ENCODE measurements at places on chromosomes 5 and 9.

DNA sequence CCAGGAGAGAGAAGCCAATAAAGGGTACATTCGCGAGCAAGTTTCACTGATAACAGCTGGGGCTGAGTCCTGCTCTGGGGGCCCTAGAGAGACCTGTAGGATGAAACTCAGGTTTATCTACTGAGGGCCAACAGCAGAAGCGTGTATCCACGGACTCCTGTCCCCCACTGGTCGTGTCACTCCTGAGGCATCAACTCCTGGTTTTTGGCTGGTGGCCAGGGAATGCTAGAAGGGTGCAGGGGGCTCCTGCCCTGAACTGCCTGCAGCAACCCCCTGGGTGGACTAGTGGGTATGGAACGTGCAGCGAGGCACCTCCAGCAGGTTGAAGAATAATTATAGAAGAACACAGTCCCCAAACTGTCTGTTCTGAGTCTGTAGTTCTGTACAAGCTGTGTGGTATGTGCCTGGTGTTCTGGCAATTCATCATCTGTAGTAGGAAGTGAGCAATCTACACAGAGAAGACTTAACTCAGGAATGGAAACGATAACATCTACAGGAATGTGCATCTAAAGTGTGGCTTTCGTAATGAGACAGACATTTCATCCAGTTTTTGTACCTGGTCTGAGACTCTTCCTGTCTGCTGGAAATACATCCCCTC is 64.5 kb upstream of the GNA14 start:
- no peak for DNase-seq

DNA sequence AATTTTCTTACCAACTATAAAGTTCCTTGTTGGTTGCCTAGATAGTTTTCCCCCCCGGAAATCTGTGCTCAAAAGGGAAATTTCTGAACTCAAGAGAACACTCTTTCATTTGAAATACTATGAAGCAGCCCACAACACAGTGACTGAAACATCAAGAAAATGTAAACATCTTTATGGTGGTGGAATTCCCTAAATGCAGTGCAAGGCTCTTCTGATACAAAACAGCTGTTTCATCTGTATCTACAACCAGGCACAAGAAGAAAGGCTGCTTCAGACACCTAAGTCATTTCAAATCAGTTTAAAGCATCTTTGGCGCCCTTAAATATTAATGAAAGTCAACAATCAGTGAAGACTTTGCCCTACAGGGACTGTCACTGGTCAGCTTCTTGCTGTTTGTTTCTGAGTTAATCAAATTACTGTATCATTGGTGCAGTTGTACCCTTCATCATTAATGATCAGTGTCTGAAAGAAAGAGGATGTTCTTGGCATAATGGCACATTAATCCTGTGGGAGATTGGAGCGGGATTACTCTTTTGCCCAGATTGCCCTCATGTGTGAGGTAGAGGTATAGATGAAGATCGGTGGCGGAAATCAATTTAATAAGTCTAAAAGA is 947.0 kb downstream of the NR2F1-AS1 start:
- DNase-seq: no peak

GRCh38 chr5:87383216-87383615 is 29.5 kb downstream of the CCNH start:
- DNase-seq: no peak

DNA sequence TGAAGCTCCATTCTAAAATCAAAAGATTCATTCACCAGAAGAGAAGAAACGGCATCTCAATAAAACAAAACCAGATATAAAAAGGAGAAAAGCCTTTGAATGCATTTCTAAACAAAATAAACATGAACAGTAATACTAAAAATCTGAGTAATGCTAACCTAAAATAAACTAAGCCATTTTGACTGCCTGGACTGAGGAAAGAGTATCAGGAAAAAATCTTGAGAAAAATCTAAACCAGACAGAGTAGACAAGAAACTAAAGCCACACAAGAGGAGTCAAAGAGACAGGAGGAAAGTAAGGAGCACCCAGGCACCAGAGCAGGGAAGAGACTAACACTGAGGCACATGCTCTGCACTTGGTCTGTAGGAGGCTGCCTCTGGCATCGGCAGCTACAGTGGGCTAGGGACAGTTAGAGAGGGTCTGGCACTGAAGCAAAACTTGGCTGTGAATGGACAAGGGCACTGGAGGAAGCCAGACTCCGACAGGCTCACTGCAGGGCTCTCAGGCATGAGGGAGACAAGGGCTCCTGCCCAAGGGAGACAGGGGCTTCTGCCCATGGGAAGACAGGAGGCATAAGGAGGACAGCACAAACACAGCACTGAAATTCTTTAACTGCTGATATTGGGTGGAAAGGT is 50.2 kb downstream of the DROSHA start:
- no peak for DNase-seq

GRCh38 chr5:173735691-173736090 is 119.2 kb upstream of the BOD1 start:
- no peak for DNase-seq

DNA sequence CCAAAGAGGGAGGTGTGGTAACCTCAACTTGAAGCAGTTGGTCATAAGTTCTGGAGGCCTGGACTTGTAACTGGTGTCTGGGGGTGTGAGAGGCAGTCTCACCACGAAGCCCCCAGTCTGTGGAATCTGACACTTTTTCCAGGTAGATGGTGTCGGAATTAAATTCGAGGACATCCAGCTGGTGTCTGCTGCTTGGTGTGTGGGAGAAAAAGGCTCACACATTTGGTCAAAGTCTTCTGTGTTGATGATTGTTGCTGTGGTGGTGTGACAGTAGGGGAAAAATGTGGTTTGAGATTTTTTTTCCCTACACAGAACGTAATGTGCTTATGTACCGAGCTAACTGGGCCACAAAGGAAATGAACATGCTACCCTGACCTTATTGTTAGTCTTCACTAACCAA is 251.9 kb downstream of the MAT2B start:
- no peak for DNase-seq

DNA sequence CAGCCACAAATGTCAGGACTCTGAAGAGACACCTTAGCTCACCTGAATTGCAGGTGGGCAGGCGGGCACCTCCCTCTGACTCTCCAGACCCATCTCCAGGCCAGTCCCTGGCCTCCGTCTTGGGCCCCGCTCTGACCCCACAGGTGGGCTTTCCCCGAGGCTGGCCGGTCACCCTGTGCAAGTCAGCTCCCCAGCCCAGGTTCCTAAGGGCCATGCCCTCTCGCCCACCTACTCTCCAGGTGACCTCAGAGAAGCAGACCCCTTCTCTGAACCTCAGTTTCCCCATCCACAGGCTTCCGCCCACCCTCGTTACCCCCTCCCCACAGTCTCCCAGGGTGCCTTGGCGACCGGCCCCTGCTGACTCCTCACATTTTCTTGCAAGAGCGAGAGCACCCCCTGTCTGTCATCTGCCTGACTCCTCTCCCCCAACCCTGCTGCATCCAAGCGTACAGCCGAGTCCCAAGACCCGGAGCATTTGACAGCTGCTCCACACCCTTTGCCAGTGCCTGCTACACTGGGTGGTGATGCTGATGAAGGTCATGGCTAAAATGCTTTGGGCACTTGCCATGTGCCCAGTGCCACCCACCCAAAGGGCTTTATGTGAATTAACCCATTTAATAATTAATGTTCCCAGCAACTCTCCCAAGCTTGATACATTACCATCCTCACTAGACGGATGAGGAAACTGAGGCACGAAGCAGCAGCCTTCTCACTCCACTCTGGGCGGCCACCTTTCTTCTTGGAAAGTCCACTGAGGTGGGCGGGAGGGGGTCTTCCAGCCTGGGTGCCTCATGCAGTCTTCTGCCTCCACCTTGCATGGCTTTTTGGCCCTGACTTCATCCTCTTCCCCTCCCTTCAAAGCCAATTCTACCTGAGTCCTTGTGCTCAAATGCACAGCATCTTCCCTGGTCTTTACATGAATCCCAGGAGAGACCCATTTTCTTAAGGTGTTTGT is 51.1 kb upstream of the ORM1 start:
- DNase-seq: peak; percentile 38

GRCh38 chr5:133397990-133398645 is 214.2 kb downstream of the FSTL4 start:
- no peak for DNase-seq

- no peak for DNase-seq
Observed at GRCh38 chr9:15606643-15607472, 54.0 kb downstream of the CCDC171 start.

DNA sequence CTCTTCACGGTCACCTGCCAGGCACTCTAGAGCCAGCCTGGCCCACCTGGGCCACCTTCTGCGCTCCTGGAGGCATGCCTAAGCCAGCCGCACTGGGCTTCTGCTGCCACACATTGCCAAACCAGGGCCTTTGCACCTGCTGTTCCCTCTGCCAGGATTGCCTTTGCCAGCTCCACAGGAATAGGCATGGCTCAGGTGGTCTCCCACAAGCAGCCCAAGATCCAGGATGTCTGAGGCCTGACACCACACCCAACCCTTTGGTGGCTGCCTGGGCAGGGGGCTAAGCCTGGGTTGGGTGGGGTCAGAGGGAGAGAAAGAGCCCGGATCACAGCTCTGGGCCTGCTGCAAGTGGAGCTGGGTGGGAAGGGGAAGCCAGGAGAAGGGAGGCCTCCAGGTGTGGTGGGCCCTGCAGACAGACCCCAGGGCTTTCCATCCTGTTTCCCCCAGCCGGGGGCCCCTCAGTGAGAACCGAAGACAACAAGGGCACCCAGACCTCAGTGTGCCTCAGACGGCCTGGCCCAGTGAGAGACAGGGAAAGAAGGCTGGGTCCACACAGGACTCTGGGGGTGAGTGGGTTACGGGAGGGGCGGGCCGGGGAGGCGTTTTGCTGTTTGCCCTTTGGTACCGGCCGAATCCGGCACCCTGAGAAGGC is 672 bp upstream of the SUSD3 start:
- no peak for DNase-seq

DNA sequence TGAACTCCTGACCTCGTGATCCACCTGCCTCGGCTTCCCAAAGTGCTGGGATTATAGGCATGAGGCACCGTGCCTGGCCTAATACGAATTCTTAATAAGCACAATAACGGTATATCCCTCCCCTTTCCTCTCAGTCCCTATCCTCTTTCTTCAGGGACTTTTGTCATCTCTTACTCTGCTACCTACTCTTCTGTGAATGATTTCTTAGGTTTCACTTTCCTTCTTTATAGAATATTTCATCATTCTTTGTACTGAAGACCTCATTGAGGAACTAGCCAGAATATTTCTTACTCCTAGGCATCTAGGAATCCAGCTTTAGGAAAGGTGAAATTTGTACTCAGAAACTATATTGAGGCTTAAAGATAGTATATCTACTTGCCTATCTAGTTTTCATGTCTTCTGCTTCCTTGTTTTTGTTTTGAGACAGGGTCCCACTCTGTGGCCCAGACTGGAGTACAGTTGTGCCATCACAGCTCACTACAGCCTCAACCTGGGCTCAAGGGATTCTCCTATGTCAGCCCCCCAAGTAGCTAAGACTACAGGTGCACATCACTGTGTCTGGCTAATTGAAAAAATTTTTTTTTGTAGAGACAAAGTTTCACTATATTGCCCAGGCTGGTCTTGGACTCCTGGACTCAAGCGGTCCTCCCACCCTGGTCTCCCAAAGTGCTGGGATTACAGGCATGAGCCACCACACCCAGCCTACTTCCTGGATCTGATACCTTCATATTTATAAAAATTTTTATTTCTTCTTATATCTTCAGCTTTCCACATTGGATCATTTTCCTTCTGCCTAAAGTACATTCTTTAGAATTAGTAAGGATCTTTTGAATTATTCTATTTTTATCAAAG is 69.7 kb downstream of the GPBP1 start:
- no peak for DNase-seq

GRCh38 chr5:177507165-177507564 is 2.5 kb downstream of the DOK3 start:
- no peak for DNase-seq

- DNase-seq: no peak
Observed at GRCh38 chr9:26157411-26157810, 479.2 kb upstream of the TUSC1 start.

DNA sequence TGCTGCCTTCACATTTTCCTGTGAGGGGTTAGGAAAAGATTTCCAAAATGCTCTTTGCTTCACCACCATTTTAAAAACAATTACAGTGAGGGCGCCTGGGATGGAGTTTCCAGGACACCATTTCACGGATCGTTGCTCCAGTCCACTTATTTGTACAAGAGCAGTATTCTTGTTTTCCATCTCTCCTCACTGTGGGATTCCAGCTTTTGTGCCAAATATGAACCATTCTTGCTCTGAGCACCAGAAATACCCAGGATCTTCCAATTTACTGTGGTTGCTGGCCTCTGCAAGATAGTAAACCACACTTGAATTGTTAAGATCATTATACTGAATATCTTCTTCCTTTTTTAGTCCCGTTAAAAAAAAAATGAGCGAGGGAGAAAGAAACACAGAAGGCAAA is 899.5 kb downstream of the TLE1 start:
- DNase-seq: no peak
